ENCODE measurements at places on chromosomes 7 and 10. TPM values are rescaled to one million over a fixed set of nuclear protein-coding genes. Genes with fewer than 3 reads are reported as not detected.

DNA sequence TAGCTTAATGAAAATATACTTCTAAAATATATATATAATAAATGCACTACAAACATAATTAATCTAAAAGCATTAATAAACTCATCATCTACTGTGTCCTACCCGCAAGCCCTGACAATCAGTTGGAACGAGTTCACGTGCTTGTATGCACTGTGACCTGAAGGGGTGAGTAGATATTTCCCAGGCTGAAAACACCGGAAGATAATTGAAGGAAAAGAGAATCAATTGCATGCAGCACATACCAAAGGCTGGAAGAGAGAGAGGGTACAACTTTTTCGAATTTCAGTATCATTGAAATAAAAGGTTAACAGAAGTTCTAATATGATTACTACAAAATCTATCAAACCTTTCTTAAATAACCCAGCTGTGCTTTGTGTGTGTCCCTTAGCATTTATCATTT is 94.6 kb downstream of the SEMA3C start:
- no peak for DNase-seq

KNDC1 gene
- polyA plus RNA-seq = 0.04 TPM

IPMK gene
- polyA plus RNA-seq = 0.81 TPM

CTAGE4 gene
- 0.10 TPM for polyA plus RNA-seq

GRCh38 chr10:112448888-112449287 is 1.9 kb downstream of the VTI1A start:
- DNase-seq = no peak

GRCh38 chr10:114064151-114065048 is 20.7 kb downstream of the ADRB1 start:
- no peak for DNase-seq

GUSB gene
- 23.7 TPM for polyA plus RNA-seq

ARHGAP21 gene
- polyA plus RNA-seq = 23.9 TPM

- DNase-seq = no peak
Observed at GRCh38 chr10:96290368-96291133, 13.7 kb upstream of the DNTT start.

DNA sequence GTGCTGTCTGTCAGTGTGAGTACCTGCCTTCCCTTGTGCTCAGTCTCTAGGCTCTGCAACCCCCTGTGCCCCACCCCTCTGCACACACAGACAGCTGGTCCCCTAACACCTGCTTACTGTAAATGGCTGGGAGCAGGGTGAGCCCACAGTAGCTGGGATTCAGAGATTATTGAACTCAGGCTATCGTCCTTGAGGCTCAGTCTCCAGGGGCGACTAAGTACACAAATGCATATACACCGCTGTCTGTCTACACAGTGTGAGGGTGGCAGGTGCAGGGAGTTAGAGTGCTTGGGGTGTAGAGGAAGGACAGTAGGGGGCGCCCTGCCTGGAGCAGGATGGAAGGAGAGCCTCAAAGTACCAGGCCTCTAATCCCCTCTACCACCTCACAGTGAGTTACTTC is 12.9 kb downstream of the UPP1 start:
- no peak for DNase-seq

GRCh38 chr7:89666136-89666835 is 488.0 kb upstream of the STEAP1 start:
- no peak for DNase-seq
